Motor neuron (in vitro differentiated cells): ENCODE measurements at places on chromosomes 11 and 22. TPM values are rescaled to one million over a fixed set of nuclear protein-coding genes. Genes with fewer than 3 reads are reported as not detected.

Gene SERHL2
- total RNA-seq: 0.31 and 0.54 TPM in 2 replicates

DNA sequence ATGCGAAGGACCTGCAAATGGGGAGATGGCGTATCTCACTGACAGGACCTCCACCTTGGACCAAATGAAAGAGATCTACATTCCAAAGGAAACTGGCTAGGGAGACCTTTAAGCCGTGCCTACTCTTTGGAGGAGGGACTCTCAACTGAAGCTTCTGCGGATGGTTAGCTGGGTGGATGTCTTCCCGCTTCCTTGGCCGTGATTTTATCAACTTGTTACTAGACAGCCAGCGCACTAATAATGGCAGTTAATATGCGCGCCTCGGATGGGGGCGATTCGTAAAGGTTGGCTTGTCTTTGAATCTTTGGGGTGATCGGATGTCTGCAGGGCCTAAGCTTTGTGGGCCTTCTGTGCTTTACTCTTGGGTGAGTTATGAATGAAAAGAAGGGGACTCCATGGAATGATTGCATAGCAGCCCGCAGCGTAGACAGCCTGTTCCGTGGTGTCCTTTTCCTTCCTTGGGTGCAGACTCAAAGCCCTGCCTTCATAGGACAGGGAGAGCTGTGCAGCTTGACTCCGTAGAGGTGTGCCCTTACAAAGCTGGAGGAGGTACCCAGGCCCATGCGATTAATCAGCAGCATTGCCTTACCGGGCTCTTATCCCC lies 1.5 kb downstream of the ZNRF3 start:
- no peak for ATAC-seq

GRCh38 chr22:39179401-39179827 lies 26.9 kb upstream of the CBX7 start:
- ATAC-seq: peak; percentile 79

GRCh38 chr11:64924910-64925284 lies 408 bp downstream of the PPP2R5B start:
- ATAC-seq: peak; percentile 9

Gene MUC6
- 0.81 and 1.4 TPM in 2 replicates for total RNA-seq

Gene MYH9
- total RNA-seq: 47.0 and 63.7 TPM in 2 replicates

DNA sequence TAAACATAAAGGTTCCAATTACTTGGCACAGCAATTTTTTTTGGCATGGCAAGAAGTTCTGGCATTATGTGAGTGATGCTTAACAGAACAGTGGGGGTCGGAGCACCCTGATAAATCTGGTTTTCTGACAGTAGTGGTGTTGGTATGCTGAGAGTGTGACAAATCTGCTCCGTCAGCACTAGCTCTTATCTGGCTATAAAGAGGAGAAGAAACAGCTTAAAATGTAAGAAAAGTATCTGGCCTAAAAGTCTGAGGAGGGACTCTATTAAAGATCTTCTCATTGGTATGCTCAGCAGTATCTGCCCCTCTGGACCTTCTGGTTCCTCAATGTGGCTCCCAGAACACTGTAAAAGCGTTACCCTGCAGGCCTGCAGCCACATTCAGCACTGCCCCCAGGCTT lies 137.4 kb downstream of the PLEKHA7 start:
- no peak for ATAC-seq

DNA sequence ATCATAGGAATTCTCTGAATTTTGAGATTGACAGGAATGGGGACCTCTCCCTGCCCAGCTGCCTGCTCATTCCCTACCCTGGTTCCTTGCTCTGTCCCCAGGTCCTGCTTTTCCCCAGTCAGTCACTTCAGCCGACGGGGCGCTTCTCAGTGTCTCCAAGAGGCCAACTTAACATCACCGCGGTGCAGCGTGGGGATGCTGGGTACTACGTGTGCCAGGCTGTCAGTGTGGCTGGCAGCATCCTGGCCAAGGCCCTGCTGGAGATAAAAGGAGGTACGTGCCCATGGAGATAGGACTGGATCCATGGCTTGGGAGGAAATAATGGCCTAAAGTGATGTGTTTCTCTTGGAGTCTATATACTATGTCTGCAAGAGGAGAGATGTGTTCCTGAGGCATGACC lies 7.0 kb downstream of the ROBO3 start:
- ATAC-seq: no peak

- ATAC-seq: no peak
Measured at GRCh38 chr11:126127284-126127845, 64.7 kb upstream of the CDON start.
